ENCODE measurements at places on chromosomes 4 and X. TPM values are rescaled to one million over a fixed set of nuclear protein-coding genes. Genes with fewer than 3 reads are reported as not detected.

The DRD5 gene
- 0.94 TPM for total RNA-seq

The NFKB1 gene
- total RNA-seq: 7.0 TPM

GRCh38 chrX:2689773-2690666, 1.1 kb upstream of the CD99 start:
- DNase-seq: no peak

DNA sequence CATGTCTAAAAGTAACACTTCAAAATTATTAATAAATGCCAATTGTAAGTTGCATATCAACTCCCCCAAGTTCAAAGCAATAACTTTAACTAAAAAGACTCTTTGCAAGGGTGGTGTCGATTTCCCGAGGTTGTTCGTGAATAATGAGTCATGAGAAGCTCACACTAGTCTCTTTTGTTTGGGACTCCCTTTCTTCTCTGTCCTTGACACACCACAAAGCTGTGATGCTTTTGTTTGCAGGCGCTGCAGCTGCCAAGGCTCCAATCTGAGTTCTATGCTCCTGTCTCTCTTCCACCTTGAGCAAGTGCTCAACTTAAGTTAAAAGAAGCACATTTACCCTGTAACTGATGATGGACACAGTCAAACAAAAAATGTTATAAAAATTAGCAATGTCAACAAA, 65.9 kb downstream of the FAT1 start:
- no peak for DNase-seq

DNA sequence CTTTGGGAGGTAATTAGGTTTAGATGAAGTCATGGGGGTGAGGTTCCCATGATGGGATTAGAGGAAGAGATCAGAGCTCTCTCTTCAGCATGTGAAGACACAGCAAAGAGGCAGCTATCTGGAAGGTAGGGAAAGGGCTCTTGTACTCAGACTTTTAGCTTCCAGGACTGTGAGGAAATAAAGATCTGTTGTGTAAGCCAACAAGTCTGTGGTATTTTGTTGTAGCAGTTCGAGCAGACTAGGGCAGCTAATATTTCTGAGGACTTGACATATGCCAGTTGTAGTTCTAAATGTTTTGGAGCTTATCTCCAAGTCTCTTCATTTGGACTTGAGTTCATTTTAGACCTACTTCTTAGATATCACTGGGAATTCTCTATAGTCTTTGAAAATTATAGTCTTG, 137.3 kb upstream of the PDE5A start:
- DNase-seq: no peak

The CFAP99 gene
- total RNA-seq: not detected

The SSX4 gene
- not detected for total RNA-seq

The ARMCX5 gene
- 42.6 TPM for total RNA-seq

GRCh38 chr4:6019316-6020263, 1.4 kb upstream of the C4orf50 start:
- DNase-seq: peak; percentile 49

The GPRASP1 gene
- 32.6 TPM for total RNA-seq

DNA sequence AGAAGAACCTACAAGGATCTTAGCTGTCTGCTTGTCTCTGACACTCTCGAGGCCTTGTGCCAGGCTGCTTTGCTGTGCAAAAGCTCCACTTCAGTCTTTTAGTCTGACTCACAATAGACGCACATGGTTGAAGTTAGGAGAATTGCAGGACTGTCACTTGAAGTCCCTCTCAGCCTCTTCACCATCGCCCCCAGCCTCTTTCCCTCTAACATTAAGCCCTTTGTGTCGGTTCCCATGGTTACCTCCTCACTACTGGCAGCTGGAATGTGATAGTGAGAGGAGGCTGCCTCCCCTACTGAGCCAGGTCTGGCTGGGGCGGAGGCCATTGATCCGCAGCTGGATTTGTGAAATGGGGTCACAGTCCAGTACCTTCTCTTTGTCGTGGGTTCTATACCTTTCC, 201.8 kb downstream of the SOWAHB start:
- no peak for DNase-seq

GRCh38 chr4:31467781-31468180, 747.6 kb downstream of the PCDH7 start:
- no peak for DNase-seq

DNA sequence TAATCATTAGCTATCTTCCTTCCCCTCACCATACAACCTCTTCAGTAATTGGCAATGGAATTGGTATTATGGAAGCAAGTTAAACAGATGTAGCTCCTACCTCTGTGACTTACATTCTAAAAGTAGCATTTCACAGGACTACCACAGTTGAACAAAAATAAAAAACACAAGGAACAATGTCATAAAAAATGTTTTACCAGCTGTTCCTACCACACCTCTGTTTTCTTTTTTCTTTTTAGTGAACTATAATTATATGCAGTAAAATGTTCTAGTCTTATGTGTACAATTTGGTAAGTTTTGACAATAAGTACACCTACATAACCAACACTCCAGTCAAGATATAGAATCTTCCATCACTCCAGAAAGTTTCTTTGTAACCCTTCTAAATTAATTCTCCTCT, 54.1 kb upstream of the GEMIN8 start:
- no peak for DNase-seq

The BRCC3 gene
- total RNA-seq: 15.6 TPM

All from occipital lobe (tissue), 3 donors.